Lung microvascular endothelial cell (primary cell): ENCODE measurements at places on chromosomes 3 and 15.

GRCh38 chr3:191476066-191476772 lies 15.3 kb downstream of the PYDC2 start:
- DNase-seq: no peak

DNA sequence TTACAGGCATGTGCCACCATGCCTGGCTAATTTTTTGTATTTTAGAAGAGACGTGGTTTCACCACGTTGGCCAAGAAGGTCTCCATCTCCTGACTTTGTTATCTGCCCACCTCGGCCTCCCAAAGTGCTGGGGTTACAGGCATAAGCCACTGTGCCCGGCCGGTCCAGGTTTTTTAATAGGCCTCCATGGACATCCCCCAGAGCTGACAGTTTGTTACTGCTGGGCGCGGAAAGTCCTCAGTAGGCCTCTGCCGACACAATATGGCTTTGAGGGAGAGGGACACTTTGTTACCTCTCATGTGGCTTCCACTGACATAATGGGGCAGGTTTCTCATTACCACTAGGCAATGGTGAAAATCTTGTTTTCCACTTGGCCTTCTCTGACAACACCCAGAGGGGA lies 152.0 kb downstream of the WNT7A start:
- DNase-seq: no peak

- no peak for DNase-seq
These were observed 158.7 kb upstream of the ROBO1 start for GRCh38 chr3:79926522-79926921.

DNA sequence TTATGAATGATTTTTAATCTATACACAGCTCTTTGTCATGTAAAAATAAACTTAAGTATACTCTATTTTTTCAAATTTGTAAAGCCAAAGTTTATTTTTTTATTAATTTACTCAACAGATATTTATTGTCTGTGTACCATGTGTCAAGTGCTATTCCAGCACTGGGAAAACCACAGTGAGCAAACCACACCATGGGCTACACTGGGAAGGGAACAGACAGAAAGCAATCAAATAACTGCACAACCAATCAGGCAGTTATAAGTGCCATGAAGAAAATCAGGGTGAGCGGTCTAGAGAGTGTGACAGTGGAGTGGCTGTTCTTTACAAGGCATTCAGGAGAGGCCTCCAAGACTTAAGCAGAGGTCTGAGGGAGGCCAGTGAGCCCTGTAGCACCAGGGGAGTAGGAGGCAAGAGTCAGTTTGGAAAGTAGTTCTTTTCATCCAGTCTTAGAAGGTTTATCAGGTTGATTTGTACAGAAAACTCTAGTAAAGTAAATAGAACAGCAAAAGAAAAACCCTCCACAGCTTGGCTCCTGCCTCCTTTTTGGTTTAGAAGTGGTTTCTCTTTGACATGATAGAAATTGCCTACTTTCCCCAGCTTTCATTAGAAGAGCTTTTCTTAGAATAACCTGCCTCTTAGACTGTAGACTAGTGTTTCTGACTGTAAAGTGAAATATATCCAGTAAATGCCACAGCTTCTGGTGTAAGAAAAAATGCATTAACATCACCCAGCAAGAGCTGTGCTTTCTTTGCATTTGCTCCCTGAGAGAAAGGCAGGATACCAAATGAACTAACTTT lies 13.7 kb downstream of the EIF2AK4 start:
- no peak for DNase-seq
